ENCODE measurements at places on chromosomes 4 and X.

- DNase-seq: no peak
Observed at GRCh38 chr4:6753103-6753560, 29.4 kb upstream of the KIAA0232 start.

GRCh38 chr4:114209584-114209983 lies 230.1 kb upstream of the ARSJ start:
- DNase-seq: no peak

GRCh38 chr4:43251841-43252240 lies 359.3 kb downstream of the GRXCR1 start:
- no peak for DNase-seq

GRCh38 chrX:123340696-123341095 lies 156.6 kb downstream of the GRIA3 start:
- no peak for DNase-seq

GRCh38 chr4:168188754-168189153 lies 96.4 kb downstream of the ANXA10 start:
- no peak for DNase-seq

GRCh38 chr4:3372264-3372932 lies 69.4 kb upstream of the HGFAC start:
- DNase-seq: no peak

- no peak for DNase-seq
Observed at GRCh38 chr4:14168919-14169318, 541.4 kb upstream of the BOD1L1 start.

GRCh38 chrX:46812445-46812844 lies 24.4 kb upstream of the RP2 start:
- DNase-seq: no peak

DNA sequence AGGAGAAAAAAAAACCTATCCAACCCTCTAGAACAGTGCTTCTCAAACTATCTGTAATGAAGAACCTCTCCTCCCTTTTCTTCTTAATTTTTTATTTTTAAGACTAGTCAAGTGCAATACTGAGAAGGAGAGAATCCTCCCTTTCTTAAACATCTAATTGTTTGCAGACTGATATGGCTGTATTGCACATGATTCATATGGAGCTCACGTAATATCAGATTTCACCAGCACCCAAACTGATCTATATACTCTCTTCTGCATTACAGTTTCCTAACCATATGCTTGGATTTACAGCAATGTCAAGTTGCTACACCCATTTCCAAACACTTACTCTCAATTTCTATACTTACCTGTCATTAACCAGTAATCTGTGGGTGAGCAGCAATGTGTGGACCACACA lies 9.5 kb downstream of the PRMT9 start:
- DNase-seq: no peak

DNA sequence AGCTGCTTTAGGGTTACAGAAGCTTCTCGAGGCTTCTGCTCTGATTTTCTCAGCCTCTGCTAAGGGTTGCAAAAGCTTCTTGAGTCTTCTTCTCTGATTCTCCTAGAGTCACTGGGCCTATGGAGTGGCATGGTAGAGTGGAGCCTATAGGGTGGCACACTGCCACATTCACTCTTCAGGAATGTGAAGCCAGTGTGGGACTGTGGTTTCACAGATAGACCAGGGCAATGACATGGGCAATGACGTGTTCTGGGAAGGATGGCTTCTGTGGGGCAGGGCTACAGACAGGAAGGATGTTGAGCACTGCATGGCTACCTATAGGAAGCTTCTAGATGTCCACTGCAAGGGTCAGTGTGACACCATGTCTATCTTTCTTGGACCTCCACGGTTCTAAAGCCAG lies 11.0 kb upstream of the MAMLD1 start:
- no peak for DNase-seq

- no peak for DNase-seq
Observed at GRCh38 chr4:60221866-60222265, 978.3 kb upstream of the ADGRL3 start.

DNA sequence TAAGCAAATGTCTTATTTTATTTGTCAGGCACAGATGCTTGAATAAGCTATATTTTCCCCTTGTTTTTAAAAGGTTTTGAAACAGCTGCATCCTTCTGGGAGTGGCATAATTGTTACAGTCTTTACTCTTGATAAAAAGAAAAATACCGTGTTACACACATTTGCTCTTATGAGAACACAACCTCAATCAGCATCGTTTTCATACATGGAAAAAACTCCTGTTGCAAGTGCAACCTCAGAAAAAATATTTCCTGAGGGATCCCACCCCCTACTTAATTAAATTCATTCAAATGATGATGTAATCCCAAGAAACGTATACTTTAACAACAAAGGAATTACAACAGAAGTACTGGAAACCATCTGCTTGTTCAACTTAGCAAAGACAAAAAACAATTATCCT lies 58.6 kb downstream of the SMAD1 start:
- DNase-seq: no peak

DNA sequence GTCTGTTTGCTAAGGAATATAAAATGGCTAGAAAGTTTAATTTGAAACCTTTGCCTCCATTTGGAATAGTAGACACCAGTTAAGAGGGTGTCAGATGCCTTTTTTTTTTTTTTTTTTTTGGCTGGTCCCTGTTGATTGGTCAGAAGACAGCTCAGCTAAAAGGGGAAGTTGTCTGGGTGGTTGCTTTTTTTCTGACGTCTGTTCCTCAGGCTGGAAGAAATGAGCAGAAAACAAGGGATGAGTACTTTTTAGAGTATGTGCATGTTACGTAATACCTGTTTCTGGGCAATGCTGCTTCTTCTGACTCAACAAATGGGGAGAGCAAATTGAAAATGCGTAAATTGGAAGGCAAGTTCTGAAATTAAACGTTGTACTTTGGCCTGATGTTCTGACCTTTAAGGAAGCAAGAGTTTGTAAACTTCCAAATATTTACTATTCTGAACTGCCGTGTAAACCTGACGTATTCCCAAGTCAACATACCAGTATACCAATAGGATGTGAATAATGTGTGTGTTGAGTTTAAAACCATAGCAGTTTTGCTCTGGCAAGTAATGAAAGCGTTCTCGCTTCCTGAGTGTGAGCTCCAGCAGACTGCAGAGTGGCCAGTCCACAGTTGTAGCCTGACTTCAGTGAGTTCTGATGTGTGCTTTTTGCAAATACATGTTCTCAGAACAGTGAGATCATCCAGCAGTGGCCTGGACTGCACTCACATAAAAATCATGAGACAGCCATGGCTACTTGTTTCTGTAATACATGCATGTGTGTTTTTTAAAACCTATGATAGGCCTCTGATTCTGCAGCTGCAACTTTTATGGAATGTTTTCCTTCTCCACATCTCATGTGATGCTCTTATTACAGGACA lies 1.7 kb downstream of the SAT1 start:
- no peak for DNase-seq

GRCh38 chr4:119135721-119136121 lies at the start of gene MYOZ2:
Gene MYOZ2, plus strand, starts transcription at chr4:119135832. Its CDS starts 694 bp downstream, at chr4:119136526.
- DNase-seq: no peak

DNA sequence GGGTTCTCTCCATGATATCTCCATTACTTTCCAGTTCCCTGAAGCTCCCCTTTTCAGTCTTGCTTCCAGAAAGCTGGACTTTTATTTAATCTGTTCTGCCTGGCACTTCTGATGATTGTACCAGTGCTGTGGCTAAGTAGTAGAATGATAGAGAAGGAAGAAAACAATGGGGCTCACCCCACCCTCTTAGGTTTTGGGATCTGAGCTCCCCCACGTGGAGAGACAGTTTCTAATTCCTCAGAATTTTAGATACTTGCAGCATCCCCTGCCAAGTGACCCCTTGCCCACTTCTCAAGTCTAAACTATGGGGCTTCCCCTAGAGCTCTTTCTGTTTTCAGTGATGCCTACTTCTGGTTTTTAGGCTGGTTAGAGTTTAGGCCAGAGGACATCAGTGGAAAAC lies 73.9 kb downstream of the GC start:
- no peak for DNase-seq

GRCh38 chr4:175762582-175762981 lies 49.5 kb downstream of the GPM6A start:
- no peak for DNase-seq

DNA sequence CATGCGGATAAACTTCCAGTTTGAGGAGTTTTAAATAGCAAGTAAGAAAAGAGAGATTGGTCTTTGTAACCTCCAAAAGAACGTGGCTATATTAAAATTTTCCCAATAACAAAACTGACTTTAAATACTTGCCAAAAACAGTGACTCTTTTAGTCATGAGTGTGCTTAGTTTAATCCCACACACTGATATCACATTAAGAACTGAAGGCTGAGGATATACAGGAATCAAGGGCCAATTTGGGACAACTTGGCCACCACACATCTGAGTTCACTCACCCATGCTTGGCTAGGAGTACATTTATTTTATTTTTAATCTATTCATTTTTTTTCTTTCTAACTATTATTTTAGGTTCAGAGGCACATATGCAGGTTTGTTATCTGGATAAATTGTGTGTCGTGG lies 110.2 kb downstream of the APBB2 start:
- DNase-seq: no peak

- DNase-seq: no peak
Observed at GRCh38 chr4:168562041-168562571, 65.3 kb downstream of the PALLD start.

DNA sequence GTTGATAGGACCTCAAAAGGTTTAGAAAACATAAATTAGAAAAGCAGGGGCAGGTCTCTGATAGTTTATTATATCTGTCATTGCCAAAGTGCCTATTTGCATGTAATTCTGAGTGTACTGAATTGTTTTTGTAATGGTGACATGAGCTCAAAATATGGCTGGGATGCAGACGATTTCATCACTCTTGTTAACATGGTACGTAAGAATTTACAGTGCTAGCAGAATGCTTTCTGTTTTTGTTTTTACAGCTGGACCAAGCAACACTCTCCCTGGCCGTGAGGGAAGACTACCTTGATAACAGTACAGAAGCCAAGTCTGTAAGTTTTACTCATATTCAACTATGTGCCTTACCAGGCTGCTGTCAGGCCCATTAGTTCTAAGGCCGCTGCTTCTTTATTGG lies 58.1 kb downstream of the PHEX start:
- DNase-seq: no peak

Measured in dorsolateral prefrontal cortex (tissue), 122 donors.